CD4-positive, alpha-beta T cell treated with Interleukin-4 for 1 hour (primary cell): ENCODE measurements at places on chromosomes 1 and 21.
A peak's percentile ranks its signal among the peaks of the same experiment; 100 is the strongest.

DNA sequence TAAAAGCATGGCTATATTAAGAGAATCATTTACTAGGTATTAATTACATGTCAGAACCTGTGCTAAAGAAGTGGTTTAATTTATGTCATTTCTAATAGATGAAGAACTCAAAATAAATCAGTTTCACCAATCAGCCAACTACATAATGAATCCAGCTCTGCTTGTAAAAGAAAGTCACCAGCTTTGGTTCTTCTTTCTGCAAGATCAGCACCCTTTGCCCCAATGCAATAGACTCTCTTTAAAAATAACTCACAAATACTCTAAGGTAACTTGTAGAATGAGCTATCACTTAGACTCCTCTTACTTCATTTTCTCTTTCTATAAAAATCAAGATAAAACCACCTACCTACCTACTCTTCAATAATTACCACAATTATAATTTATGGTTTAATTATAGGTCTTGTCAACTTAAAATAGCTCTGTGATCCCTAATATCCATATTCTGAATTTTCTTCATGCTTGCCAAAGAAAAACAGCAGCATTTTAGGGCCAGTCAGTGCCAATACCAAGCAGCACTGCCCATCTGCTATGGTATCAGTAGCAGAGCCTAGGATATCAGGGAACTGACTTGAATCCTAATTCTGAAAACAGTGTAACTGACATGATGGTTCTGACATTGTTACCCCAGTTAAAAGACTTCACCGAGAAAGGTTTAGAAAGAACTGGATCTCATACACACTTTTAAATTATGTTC lies 11.3 kb downstream of the SLC19A2 start:
- no peak for DNase-seq

DNA sequence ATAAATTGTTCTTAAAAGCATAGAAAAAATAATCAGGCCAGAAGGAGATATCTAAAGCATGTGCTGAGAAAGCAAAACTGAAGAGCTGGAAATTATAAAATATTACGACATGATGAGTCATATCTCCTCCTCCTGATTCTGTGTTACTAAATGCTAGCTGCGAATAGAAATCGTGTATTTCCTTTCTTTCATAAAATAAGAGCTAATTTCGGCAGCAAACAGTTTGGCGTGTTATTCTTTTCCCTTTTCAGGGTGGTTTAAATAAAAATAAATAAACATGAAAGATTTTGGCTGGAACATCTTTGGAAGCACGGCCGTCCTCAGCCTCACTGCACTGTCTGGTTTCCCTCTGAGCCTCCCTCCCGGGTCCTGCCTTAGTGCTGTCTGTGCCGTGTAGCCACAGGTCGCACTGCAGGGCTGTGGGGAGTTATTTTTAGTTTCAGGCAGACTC lies 56.0 kb downstream of the ADARB1 start:
- no peak for DNase-seq

GRCh38 chr1:178282949-178283367 lies 189.1 kb downstream of the RASAL2 start:
- DNase-seq = no peak

DNA sequence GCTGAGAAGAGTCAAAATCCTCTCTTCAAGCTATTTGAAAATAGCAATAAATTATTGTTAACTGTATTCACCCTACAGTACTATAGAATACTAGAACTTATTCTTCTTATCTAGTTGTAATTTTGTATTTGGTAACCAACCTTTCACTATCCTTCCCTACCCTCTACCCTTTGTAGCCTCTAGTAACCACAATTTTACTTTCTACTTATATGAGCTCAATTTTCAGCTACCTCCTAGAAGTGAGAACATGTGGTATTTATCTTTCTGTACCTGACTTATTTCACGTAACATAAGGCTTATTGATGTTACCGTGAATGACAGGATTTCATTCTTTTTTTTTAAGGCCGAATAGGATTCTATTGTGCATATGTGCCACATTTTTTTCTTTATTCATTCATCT lies 30.0 kb downstream of the ZC3H11B start:
- no peak for DNase-seq

- no peak for DNase-seq
Observed at GRCh38 chr1:82319546-82319945, 518.8 kb downstream of the ADGRL2 start.

- peak; percentile 33 for DNase-seq
Observed at GRCh38 chr1:6208723-6209660, 3.1 kb downstream of the RNF207 start.

- no peak for DNase-seq
Observed at GRCh38 chr1:906600-907420, 16.9 kb upstream of the SAMD11 start.

DNA sequence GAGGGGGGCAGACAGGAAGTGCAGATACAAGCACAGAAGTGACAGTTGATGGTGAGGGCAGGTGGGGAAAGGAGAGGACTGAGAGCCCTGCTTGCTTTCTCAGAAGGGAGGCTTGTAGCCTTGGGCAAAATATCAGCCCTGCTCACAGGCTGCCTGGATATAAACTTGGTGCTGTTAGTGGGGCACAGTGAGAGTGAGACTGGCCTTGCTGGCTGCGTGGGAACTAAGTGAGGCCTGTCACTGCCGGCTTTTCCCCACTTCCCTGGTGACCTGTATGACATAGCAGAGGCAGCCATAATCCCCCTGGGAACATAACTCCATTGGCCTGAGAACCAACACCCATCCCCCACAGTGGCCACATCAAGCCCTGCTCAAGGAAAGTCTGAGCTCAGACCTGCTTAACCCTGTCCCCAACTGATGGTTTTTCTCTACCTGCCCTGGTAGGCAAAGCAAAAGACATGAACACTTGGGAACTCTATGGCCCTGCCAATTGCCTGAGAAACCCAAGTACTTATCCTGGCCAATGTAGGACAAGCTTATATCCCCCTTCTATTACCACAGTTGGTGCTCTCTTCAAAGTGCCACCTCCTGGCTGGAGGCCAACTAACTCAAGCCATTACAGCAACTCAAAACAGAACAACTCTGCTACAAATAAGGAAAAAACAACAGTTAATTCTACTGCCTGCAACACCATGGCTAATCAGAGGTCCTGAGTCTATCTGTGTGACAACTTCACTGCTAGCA lies 472.7 kb downstream of the PLPP3 start:
- no peak for DNase-seq

- DNase-seq = peak; percentile 30
Observed at GRCh38 chr1:155967341-155968050, 10.9 kb downstream of the ARHGEF2 start.

DNA sequence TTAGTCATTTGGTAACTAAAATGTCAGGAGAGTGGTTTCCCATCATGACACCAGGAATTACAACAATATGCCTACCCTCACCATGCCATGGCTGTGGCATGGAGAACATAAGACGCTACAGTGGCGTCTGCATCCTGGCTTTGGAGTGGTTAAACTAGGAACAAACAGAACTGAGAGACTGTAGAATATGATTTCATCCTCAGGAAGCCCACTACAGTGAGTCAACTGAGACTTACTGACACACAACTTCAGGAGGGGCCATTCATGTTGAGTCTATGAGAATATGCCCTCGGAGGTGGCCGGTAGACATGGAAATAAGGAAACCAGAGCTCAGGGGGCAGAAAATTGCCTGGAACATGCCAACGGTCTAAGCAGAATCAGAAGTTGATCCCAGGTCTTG lies 5.9 kb upstream of the BACE2 start:
- no peak for DNase-seq

DNA sequence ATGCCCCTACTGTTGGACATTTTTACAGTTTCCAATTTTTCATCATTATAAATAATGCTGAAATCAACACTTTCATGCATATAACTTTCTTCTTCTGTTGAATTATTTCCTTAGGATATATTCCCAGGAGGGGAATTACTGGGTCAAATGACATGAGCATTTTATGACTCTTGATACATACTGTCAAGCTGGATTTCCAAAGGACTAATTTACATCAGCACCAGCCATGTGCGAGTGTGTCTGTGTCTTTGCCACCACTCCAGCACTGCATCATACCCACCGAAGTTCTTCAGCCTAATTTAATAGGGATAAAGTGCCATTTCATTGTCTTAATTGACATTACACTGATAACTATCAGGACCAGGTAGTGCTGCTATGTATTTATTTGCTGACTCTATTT lies 146.7 kb downstream of the CSMD2 start:
- no peak for DNase-seq

GRCh38 chr1:63630238-63630637 lies 37.0 kb downstream of the PGM1 start:
- DNase-seq = no peak

GRCh38 chr1:111347026-111347425 lies 56.4 kb downstream of the CHIA start:
- DNase-seq = no peak

GRCh38 chr1:45170151-45170742 lies 36.2 kb downstream of the ZSWIM5 start:
- no peak for DNase-seq

- DNase-seq = no peak
Observed at GRCh38 chr1:72936151-72936740, 653.9 kb upstream of the NEGR1 start.

DNA sequence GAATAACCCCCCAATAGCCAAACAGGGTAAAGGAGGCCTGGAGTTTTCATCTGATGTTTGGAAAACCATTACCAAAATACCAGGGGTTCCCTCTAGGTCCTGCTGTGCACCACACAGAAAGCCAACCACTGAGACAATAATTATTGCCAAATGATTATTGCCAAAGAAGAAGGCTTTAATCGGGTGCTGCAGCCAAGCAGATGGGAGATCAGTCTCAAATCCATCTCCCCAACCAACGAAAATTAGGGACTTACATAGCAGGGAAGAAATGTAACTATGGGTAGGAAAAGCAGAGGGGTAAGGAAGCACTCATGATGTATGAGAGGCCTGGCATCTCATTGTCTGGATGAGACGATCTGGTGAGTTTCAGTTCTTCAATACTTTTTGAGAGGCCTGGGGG lies 28.8 kb upstream of the LPGAT1 start:
- no peak for DNase-seq

DNA sequence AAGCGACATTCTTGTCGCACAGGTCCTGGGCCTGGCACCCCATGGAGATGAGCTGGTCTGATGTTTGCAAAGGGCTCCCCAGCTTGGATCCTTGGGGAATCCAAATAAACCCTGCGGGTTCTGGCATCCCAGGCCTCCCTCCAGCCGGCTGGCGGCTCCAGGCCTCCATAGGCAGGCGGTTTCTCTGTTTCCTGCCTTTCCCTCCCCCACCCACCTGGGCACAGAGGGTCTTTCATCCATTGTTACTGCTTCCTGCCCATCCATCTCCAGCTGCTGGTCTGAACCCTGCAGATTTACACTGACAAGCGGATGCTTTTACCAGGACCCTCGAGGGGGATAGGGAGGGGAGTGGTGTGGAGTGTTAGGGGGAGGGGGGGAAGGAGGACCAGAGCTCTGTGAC lies 39.1 kb upstream of the ID3 start:
- DNase-seq = no peak

- no peak for DNase-seq
Observed at GRCh38 chr21:16587681-16588375, 858.0 kb downstream of the USP25 start.

- no peak for DNase-seq
Observed at GRCh38 chr1:31105646-31106045, 40.1 kb upstream of the PUM1 start.

GRCh38 chr1:87242445-87243185 lies 86.1 kb upstream of the LMO4 start:
- no peak for DNase-seq

DNA sequence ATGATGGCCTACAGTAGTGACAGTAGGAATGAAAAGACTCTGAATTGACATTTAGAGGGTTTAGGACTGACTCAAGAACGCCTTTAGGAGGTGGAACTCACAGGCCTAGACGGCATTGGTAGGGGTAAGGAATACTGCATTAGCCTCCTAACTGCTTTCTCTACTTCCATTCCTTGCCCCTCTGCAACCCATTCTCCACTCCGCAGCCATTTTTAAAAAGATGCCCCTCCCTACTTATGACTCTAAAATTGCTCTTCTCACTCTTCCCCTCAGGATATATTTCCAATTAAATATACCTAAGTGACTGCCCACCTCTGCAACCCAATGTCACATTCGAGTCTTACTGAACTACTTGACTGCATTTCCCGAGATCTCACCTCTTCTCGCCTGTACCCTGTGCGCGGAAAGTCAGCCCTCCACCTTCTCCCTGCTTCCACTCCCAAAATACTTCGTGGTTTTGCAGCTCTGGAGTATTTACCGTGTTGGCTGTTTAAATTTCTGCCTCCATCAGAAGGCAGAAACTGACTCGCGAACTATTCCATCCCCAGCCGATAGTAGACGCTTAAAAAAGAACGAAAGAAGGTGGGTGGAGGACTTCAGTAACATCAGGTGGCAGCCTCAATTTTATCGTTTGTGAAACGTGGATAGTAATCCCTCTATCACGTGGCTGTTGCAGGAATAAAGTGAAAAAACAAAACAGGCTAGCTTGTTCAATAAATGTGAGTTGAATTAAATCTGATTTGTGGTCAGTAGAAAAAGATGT lies 1.1 kb upstream of the YBX1 start:
- DNase-seq = no peak

GRCh38 chr1:45011837-45012638 lies at the start of gene UROD:
Gene UROD, plus strand, starts transcription at chr1:45012254. Its CDS starts 12 bp downstream, at chr1:45012266.
- peak; percentile 92 for DNase-seq

DNA sequence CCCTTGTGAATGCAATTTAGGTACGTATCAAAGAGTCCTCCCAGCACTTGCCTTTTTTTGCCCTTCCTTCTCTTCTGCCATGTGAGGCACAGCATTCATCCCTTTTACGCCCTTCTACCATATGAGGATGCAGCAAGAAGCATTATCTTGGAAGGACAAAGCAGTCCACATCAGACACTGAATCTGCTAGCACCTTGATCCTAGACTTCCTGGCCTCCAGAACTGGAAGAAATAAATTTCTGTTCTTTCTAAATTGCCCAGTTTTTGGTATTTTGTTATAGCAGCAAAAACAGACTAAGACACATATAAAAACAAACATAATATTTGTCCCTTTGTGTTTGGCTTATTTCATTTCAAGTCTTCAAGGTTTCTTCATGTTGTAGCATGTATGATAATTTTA lies 20.1 kb downstream of the EPS15 start:
- no peak for DNase-seq

GRCh38 chr1:154798645-154799044 lies 71.4 kb downstream of the KCNN3 start:
- no peak for DNase-seq

- no peak for DNase-seq
Observed at GRCh38 chr21:30216041-30216723, at the start of gene CLDN8. Gene CLDN8, minus strand, starts transcription at chr21:30216097. Its CDS starts 172 bp downstream, at chr21:30215925.

GRCh38 chr1:150846473-150847146 lies 29.8 kb downstream of the ARNT start:
- no peak for DNase-seq

GRCh38 chr21:18245464-18245967 lies 883 bp downstream of the CHODL start:
- DNase-seq = no peak
